ENCODE measurements at places on chromosomes 5 and 9. TPM values are rescaled to one million over a fixed set of nuclear protein-coding genes. Genes with fewer than 3 reads are reported as not detected.

Gene HRH2
- 6.8 TPM for total RNA-seq

Gene CKS2
- total RNA-seq: 225 TPM

Gene TTC33
- 16.3 TPM for total RNA-seq

Gene DNAH5
- not detected for total RNA-seq

Gene SLC6A19
- total RNA-seq: not detected

Gene PRLR
- 0.14 TPM for total RNA-seq

Gene SEMA4D
- total RNA-seq: 525 TPM

Gene LCN10
- 0.68 TPM for total RNA-seq

- no peak overlapping the region for H3K4me3 ChIP-seq
- H3K27ac ChIP-seq: no peak overlapping the region
- DNase-seq: no peak
- no peaks in the 10 kb centered on the region for H3K4me1 ChIP-seq
- H3K36me3 ChIP-seq: no peaks in the 10 kb centered on the region
Observed at GRCh38 chr5:94775088-94775487, 156.6 kb downstream of the SLF1 start.

- H3K4me3 ChIP-seq: no peak overlapping the region
- H3K27me3 ChIP-seq: peaks cover 19% of the 10 kb centered on the region
- no peak for DNase-seq
- H3K36me3 ChIP-seq: no peaks in the 10 kb centered on the region
Observed at GRCh38 chr5:72494623-72495124, 12.5 kb downstream of the ZNF366 start.

GRCh38 chr5:61734966-61735365 lies 402.9 kb downstream of the ZSWIM6 start:
- H3K4me3 ChIP-seq: no peak overlapping the region
- H3K4me1 ChIP-seq: no peaks in the 10 kb centered on the region
- peaks cover 6% of the 10 kb centered on the region for H3K27me3 ChIP-seq
- H3K36me3 ChIP-seq: no peaks in the 10 kb centered on the region

DNA sequence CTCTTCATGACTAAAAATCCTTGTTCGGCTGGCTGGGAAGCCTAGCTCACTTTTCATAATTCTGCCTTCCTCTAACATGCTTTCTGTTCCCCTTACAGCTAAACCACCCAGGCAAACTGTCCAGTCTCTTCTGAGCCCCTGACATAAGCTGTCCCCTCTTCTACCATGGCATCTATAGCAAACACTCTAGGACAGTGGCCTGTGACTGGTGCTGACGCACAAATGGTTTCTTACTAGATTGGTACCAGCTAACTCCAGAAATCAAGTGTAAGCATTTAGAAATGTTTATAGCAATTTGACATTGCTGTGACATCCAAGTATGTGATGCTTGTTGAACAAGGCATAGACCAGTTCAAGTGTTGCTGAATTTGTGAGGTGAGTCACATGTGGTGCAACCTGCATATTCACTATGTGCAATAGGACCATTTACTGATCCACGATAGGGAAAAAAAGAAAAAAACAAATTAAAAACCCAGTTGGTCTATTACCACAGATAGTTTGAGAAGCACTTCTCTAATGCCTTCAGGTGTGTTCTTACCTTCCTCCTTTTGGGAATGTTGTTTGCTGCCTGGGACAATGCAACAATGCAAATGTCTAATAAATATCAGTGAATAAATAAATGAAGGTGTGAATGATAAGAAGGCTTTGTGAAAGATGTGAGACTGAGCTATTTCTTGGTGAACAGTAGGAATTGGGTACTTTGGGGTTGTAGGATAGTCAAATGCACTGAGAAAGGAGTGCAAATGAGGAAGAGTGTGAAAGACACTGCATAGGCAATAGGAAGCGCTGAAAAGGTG lies 22.4 kb downstream of the ELOVL7 start:
- no peak for DNase-seq
- no peak overlapping the region for H3K4me3 ChIP-seq
- peaks cover 2% of the 10 kb centered on the region for H3K36me3 ChIP-seq

DNA sequence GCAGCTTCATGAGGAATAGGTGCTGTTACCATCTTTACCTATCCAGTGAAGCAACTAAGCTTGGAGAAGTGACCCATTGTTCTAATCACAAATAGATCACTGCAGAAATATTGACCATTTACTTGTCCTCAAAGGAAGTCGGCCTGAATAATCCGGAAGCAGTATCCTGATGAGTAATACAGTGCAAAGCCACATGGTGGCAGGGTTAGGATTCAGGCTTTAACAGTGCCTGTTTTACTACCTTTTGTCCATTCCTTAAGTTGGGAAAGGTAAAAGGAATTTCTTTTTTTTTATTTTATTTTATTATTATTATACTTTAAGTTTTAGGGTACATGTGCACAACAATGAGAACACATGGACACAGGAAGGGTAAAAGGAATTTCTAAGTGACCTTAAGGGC lies 336.3 kb downstream of the KDM4C start:
- no peak overlapping the region for H3K27ac ChIP-seq
- no peak for DNase-seq
- H3K27me3 ChIP-seq: no peaks in the 10 kb centered on the region
- no peak overlapping the region for H3K4me3 ChIP-seq

Measured in activated CD8-positive, alpha-beta memory T cell treated with anti-CD3 and anti-CD28 coated beads, Interleukin-2, amount 10 ng/mL, durations not matched to agents 7 days and 5 days (primary cell).